A172 (cell line): ENCODE measurements at places on chromosomes 4 and X. TPM values are rescaled to one million over a fixed set of nuclear protein-coding genes. Genes with fewer than 3 reads are reported as not detected.

The SLC26A1 gene
- 0.41 TPM in 1 of 2 replicates, not detected in the other for total RNA-seq

The XG gene
- total RNA-seq, result not detected in 2 replicates

The VMA21 gene
- total RNA-seq, result 140 and 142 TPM in 2 replicates

The TRIM75 gene
- total RNA-seq, result not detected in 2 replicates

The CXCL10 gene
- total RNA-seq, result not detected in 2 replicates

The PAGE1 gene
- 1.1 TPM in 1 of 2 replicates, not detected in the other for total RNA-seq

The MAGT1 gene
- 69.3 and 71.0 TPM in 2 replicates for total RNA-seq

The GDPD2 gene
- 0.07 and 0.12 TPM in 2 replicates for total RNA-seq

The CTAG2 gene
- total RNA-seq, result not detected in 2 replicates

The CFAP299 gene
- 0.28 and 3.8 TPM in 2 replicates for total RNA-seq

The FGG gene
- total RNA-seq, result not detected in 2 replicates

The TACC3 gene
- total RNA-seq, result 39.6 and 55.0 TPM in 2 replicates

The TMPRSS11F gene
- not detected in 2 replicates for total RNA-seq
